ENCODE measurements at places on chromosomes 16 and 17. TPM values are rescaled to one million over a fixed set of nuclear protein-coding genes. Genes with fewer than 3 reads are reported as not detected.

Gene LRRC46
- 4.0 TPM for total RNA-seq

Gene SDR42E1
- 1.3 TPM for total RNA-seq

Gene NPIPB8
- not detected for total RNA-seq

Gene MT1E
- total RNA-seq: not detected

Gene SLC12A3
- total RNA-seq: not detected

Gene ASPHD1
- total RNA-seq: 23.7 TPM

Gene CYGB
- total RNA-seq: 1.4 TPM

Gene SULT1A2
- not detected for total RNA-seq

Gene KLHL10
- 0.19 TPM for total RNA-seq

Gene RNF222
- not detected for total RNA-seq

Gene PTGES3L
- total RNA-seq: 0.69 TPM

Gene CLEC18C
- 0.08 TPM for total RNA-seq

Gene GP1BA
- total RNA-seq: not detected

Gene SCGB1C2
- total RNA-seq: not detected

Gene OR1A1
- total RNA-seq: not detected

Gene CCL8
- total RNA-seq: not detected

Gene CSH1
- total RNA-seq: not detected

Gene ZNF629
- total RNA-seq: 17.8 TPM

Gene HOXB9
- 7.8 TPM for total RNA-seq

Gene SLC6A2
- not detected for total RNA-seq

Gene DNAH2
- total RNA-seq: not detected
